ENCODE measurements at places on chromosomes 4 and X.

DNA sequence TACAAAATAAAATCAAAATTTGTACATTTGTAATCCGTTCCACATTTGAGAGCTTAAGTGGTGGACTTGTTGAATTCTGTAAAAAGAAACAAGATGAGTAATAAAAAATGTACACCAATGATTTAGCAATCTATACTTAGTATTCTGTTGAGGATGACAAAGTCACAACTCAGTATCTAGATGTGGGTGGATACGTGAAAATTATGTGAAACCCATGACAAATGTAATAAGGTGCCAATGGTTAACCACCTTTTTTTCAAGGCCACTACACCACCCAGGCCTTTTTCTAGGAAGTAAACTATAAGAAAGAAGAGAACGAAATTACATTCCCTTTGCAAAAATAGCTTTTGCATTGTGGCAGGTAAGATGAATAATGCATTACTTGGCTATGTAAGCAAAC, 77.0 kb downstream of the ATP8A1 start:
- DNase-seq, result no peak

DNA sequence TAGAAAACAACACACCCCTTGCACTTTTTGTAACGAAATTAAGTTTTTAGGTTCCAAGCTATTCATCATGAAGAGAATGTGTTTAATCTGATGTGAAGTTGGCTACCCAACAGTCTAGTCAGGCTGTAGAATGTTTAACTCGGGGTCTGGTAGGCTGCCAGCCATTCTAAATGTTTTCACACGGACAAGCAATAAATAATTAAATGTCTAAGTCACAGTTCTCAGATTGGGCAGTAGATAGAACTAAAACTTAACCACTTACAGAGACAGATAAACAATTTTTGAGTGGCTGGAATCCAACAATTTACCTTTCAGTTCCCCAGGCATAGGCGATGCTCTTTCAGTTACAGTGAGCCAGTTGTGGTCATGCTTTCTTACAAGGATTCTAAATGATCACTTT, 66.5 kb downstream of the CHIC2 start:
- DNase-seq, result no peak

DNA sequence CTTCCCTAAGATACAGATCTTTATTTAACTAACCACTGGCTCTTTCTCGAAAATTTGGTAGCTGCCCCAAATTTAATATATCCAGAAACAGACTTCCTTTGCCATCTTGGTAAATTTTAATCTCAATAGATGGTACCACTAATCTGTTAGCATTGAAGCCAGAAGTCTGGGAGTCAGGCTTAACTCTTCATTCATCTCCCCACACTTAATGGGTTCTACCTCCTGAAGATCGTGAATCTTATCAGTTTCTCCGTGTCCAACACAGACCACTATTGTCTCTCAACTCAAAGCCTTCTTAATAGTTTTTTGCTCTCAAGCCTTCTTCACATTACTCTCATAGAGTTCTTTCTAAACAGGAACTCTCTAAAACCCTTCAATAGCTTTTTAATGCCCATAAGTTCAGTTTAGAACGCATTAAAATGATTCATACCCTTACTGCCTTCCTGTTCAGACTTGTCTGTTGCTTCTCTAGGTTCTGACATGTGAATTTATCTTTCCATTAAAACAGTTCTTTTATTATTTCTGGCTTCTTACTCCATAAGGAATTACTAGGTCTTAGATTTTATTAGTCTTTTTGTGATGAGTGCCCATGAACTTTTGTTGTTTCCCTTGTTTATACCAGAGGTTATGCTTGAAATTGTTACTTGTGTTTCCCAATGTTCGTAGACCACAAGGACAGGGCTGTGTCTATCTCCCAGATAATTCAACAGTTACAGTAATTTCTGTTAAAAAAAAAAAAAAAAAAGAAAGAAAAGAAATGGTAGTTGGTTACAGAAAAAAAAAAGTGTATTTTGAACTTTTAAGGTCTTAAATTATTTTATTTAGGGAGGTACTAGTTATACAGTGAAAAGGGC, 54.7 kb downstream of the SMARCAD1 start:
- DNase-seq, result no peak

- DNase-seq, result no peak
Observed at GRCh38 chrX:95427389-95427788, 1257.3 kb upstream of the DIAPH2 start.

- DNase-seq, result no peak
Observed at GRCh38 chr4:184477201-184477999, 3.0 kb upstream of the IRF2 start.

GRCh38 chr4:2085496-2085901, 26.4 kb downstream of the NAT8L start:
- DNase-seq, result no peak

DNA sequence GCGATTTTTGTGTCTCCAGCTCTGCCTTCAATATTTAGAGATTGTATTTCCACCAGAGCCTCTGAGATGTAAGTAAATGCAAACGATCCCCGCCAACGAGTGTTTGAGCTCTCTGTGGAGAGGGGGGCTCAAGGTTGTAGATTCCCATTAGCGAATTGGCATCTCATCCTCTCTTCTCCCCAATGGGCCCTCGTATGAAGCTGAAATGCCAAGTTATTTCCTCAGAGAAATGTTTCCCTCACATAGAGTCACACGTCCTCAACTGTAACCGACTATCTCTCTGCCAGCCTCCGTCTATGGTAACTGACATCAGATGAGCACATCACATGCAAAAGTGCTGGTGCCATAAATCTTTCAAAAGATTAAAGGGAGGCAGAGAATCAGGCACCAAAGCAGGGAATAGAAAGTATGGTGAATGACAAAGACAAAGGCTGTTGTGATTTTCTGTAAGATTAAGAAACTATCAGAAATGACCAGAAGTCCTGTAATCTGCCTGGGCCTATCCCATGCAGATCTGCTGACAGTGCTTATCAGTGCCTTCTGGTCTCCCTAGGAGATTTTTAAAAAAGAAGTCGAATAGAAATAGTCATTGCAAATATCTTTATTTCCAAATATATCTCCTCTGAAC, 157.1 kb downstream of the PDGFRA start:
- DNase-seq, result no peak

DNA sequence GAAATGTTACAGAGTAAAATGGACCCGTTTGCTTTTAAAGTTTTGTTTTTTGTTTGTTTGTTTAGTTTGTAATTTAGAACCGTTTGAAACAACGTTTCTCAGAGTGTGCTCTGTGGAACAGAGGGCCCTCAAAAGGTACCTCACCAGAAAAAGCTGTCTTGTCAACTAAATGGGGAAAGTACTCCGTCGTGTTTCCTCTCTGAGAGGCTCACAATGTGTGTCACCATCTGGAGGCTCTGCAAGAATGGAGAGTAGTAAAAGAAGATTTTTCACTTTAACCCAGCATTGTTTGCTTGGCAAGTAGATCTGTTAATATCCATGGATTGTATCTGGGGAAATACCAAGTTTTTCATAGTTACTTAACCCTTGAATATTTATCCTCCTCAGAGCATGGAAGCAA, 1.5 kb upstream of the ENPEP start:
- no peak for DNase-seq

- DNase-seq, result no peak
Observed at GRCh38 chr4:1166509-1167243, 5.7 kb downstream of the SPON2 start.

GRCh38 chrX:47166126-47166525, 21.1 kb downstream of the RBM10 start:
- DNase-seq, result no peak

GRCh38 chr4:1240721-1241465, 8.0 kb downstream of the CTBP1 start:
- DNase-seq, result no peak

GRCh38 chr4:89549907-89550306, 242.3 kb upstream of the GPRIN3 start:
- DNase-seq, result no peak

DNA sequence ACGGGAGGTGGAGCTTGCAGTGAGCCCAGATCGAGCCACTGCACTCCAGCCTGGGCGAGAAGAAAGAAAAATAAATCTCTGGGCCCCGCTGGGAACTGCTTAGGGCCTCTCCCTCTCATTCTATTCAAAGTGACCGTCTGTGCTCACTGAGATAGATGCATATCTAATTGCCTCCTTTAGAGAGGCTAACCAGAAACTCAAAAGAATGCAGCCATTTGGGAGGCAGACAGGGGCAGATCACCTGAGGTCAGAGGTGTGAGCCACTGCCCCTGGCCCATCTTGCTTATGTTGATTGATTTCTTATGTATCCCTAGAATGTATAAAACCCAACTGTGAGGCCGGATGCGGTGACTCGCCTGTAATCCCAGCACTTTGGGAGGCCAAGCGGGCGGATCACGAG, 6.2 kb upstream of the CSF2RA start:
- DNase-seq, result no peak

DNA sequence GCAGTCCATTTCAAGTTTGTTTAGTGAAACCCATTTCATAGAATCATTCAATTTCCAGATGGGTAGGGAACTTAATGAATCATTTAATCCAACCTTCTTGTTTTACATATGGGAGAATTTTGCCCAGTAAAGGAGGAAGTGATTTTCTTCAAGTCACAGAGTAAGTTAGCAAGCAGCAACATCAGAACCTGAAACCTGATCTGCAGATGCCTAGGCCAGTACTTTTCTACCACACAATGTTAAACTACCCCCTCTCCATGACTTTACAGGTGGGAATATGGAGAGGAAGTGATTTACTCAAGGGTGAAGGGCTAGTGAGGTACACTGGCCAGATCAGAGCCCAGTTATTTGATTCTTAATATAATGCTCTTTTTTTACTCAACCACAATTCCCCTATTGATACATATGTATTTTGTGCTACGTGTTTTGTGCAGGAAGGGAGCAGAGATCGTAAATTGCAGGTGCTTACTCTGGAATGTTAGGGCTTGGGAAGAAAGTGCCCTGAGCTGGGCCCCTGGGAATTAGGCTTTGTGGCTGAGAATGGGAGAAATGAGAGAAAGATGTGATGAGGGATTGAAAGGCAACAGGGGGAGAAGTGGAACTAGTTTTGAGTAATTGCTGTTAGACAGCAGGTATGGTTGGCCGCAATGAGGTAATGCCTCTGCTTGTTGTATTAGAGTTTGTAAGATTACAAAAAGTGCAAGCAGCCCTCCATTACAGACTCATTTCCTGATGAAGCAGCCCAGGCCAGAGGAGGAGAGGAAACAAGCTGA, 6.8 kb downstream of the LHFPL1 start:
- DNase-seq, result no peak

GRCh38 chrX:123487236-123487635, 245.6 kb downstream of the THOC2 start:
- DNase-seq, result no peak

- no peak for DNase-seq
Observed at GRCh38 chr4:173463816-173464215, 64.9 kb upstream of the SCRG1 start.

GRCh38 chr4:157075401-157075800, 549 bp upstream of the GLRB start:
- no peak for DNase-seq

DNA sequence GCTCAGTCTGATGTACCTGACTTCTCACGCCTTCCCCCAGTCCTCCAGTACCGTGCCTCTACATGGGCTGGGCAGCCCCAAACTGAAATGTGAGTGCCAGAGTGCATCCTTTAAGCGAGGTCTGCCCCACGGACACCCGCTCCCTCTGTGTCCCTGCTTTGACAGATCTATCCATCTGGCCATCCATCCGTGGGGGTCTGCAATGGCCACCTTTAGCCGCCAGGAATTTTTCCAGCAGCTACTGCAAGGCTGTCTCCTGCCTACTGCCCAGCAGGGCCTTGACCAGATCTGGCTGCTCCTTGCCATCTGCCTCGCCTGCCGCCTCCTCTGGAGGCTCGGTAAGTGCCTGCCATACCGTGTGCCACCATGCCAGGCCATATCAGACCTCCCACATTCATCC, 827 bp downstream of the PORCN start:
- no peak for DNase-seq

- DNase-seq, result no peak
Observed at GRCh38 chr4:75916091-75916661, 13.9 kb upstream of the PPEF2 start.

- no peak for DNase-seq
Observed at GRCh38 chrX:80022363-80023031, 7.9 kb downstream of the TBX22 start.

Data from activated CD4-positive, alpha-beta T cell treated with anti-CD3 and anti-CD28 coated beads, Interleukin-2, amount 50 U/mL, for 24 hours (primary cell).